ENCODE measurements at places on chromosomes 4 and X. TPM values are rescaled to one million over a fixed set of nuclear protein-coding genes. Genes with fewer than 3 reads are reported as not detected.
A peak's percentile ranks its signal among the peaks of the same experiment; 100 is the strongest.

C4orf50 gene
- polyA plus RNA-seq, result not detected

AFM gene
- 0.03 TPM for polyA plus RNA-seq

CFAP99 gene
- polyA plus RNA-seq, result not detected

PAGE3 gene
- not detected for polyA plus RNA-seq

CFI gene
- polyA plus RNA-seq, result not detected

BOD1L1 gene
- polyA plus RNA-seq, result 14.3 TPM

CYSLTR1 gene
- not detected for polyA plus RNA-seq

OPRPN gene
- polyA plus RNA-seq, result not detected

VCX3B gene
- polyA plus RNA-seq, result not detected

QRFPR gene
- polyA plus RNA-seq, result 0.26 TPM

HTATSF1 gene
- polyA plus RNA-seq, result 3.1 TPM

GRCh38 chr4:79155336-79155735, 170.5 kb downstream of the NAA11 start:
- no peak for DNase-seq
- no peaks in the 10 kb centered on the region for H3K4me1 ChIP-seq
- no peaks in the 10 kb centered on the region for H3K27me3 ChIP-seq
- no peak overlapping the region for H3K27ac ChIP-seq
- H3K36me3 ChIP-seq, result no peaks in the 10 kb centered on the region

- no peaks in the 10 kb centered on the region for H3K36me3 ChIP-seq
- H3K4me3 ChIP-seq, result no peak overlapping the region
- H3K4me1 ChIP-seq, result no peaks in the 10 kb centered on the region
- DNase-seq, result peak; percentile 4
- H3K27ac ChIP-seq, result no peak overlapping the region
These were observed 2068.9 kb downstream of the PCDH7 start for GRCh38 chr4:32789026-32789608.

DNA sequence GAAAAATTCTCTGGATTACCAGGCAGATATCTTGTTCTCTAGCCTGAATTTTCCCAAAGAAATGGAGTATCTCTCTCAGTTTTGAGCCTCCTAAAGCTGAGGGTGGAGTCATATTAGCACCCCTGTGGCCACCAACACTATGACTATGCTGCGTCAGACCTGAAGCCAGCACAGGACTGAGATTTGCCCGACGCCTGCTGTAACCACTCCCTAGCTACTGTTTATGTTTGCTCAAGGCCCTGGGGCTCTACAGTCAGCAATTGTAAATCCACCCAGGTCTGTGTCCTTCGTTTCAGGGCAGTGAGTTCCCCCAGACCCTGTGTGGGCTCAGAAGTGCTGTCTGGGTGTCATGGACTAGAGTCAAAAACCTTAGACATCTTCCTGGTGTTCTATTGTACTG, 61.4 kb downstream of the ZXDA start:
- H3K27ac ChIP-seq, result no peak overlapping the region
- no peak for DNase-seq
- no peaks in the 10 kb centered on the region for H3K4me1 ChIP-seq
- no peak overlapping the region for H3K4me3 ChIP-seq

GRCh38 chrX:68988865-68989264, 160.0 kb downstream of the EFNB1 start:
- no peak for DNase-seq
- no peak overlapping the region for H3K27ac ChIP-seq
- H3K4me1 ChIP-seq, result no peaks in the 10 kb centered on the region
- no peak overlapping the region for H3K4me3 ChIP-seq
- H3K36me3 ChIP-seq, result no peaks in the 10 kb centered on the region

- H3K4me1 ChIP-seq, result peaks cover 3% of the 10 kb centered on the region
- H3K27me3 ChIP-seq, result no peaks in the 10 kb centered on the region
- no peaks in the 10 kb centered on the region for H3K36me3 ChIP-seq
- DNase-seq, result no peak
- no peak overlapping the region for H3K4me3 ChIP-seq
These were observed 382.1 kb upstream of the CTSO start for GRCh38 chr4:156335721-156336120.

DNA sequence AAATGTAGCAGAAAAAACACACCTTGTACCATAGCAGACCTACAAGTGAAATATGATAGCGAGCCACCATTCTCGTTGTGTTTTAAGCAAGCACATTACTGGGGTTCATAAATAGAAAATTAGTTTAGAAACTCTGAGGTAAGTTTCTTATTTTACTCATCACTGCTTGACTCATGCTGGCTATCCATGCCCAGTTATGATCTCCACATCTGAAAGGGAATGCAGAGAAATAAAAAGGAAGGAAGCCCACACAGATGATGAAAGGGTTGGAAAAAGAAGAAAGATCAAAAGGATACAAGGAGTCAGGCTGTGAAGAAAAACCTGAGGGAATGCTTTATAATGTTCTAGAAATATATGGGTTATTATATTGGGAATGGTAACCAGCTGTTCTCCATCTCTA, 54.5 kb downstream of the CAMK2D start:
- no peak for DNase-seq
- no peaks in the 10 kb centered on the region for H3K27me3 ChIP-seq
- H3K27ac ChIP-seq, result no peak overlapping the region
- peaks cover 5% of the 10 kb centered on the region for H3K4me1 ChIP-seq
- H3K36me3 ChIP-seq, result no peaks in the 10 kb centered on the region

DNA sequence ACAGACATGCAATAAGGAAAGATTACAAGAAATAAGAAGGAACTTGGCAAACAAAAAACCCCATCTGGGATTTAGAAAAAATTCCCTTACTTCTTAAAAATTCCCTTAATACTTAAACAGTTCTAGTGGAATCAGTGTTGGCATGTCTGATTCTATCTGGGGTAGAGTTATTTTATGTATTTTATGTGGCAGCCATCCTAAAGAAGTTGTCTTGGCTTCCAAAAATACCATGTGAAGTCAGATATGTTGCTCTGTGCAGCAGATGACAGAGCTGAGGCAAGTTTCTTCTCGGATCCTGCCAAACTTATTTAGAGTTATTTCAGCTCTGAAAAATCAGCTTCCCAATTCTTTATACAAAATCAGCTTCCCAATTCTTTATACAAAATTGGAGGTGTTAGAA, 14.7 kb downstream of the YY2 start:
- H3K4me3 ChIP-seq, result no peak overlapping the region
- H3K27me3 ChIP-seq, result no peaks in the 10 kb centered on the region
- no peaks in the 10 kb centered on the region for H3K4me1 ChIP-seq
- H3K36me3 ChIP-seq, result no peaks in the 10 kb centered on the region
- no peak for DNase-seq

DNA sequence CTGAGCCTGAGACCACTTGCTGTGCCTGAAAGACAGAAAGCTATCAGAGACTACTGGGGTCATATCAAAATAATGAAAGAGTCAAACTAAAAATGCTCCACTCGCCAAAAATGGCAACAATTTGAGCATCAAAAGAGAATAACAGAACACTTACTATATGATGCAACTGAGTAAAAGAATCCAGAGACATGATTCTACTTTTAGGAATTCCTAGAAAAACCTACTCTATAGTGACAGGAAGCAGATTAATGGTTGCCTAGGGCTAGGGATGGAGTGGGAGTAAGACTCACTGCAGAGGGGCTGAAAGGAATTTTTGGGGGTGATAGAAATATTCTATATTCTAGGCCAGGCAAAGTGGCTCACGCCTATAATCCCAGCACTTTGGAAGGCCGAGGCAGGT, 29.4 kb upstream of the SLAIN2 start:
- DNase-seq, result no peak
- no peaks in the 10 kb centered on the region for H3K27me3 ChIP-seq
- H3K36me3 ChIP-seq, result no peaks in the 10 kb centered on the region
- no peak overlapping the region for H3K4me3 ChIP-seq

GRCh38 chr4:139643042-139643895, 22.4 kb upstream of the MGST2 start:
- H3K36me3 ChIP-seq, result no peaks in the 10 kb centered on the region
- no peak overlapping the region for H3K27ac ChIP-seq
- H3K4me1 ChIP-seq, result peaks cover 28% of the 10 kb centered on the region
- H3K4me3 ChIP-seq, result no peak overlapping the region
- no peak for DNase-seq

- H3K27me3 ChIP-seq, result no peaks in the 10 kb centered on the region
- H3K4me3 ChIP-seq, result peak overlapping the region; percentile 28
- no peak for DNase-seq
These were observed 3.2 kb downstream of the CXorf38 start for GRCh38 chrX:40644176-40644575.

GRCh38 chr4:180993244-180993836, 1249.9 kb upstream of the TENM3 start:
- H3K36me3 ChIP-seq, result no peaks in the 10 kb centered on the region
- H3K27me3 ChIP-seq, result no peaks in the 10 kb centered on the region
- no peaks in the 10 kb centered on the region for H3K4me1 ChIP-seq
- no peak for DNase-seq
- no peak overlapping the region for H3K27ac ChIP-seq

DNA sequence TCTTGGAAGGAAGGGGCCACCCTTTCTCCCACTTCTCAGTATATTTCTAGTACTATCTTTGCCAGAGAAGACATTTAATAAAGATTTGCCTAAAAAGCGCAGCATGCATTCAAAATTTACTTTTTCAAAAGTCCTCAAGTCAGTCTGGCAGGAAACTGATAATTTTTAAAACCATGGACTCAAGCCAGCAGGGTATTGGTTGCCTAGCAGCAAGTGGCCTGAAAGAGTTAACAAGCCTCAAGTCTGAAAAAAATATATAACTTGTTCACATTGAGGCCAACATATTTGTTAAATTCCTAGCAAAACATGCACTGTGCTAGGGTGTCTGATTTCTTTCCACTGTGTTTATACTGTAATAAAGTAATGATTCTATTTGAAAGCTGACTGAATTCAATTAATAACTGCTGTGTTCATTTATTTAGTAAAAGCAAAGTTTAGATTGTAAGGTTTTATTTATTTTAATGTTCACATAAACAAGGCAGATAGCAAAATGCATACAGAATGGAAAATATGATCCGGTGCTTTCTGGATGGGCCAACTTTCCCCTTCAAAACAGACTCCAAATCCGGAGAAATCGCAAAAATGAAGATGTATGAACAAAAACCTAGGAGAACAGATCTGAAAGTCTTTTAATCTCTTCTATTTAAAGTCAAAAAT, 218.5 kb upstream of the FGF13 start:
- H3K27me3 ChIP-seq, result no peaks in the 10 kb centered on the region
- H3K36me3 ChIP-seq, result no peaks in the 10 kb centered on the region
- no peak overlapping the region for H3K4me3 ChIP-seq

DNA sequence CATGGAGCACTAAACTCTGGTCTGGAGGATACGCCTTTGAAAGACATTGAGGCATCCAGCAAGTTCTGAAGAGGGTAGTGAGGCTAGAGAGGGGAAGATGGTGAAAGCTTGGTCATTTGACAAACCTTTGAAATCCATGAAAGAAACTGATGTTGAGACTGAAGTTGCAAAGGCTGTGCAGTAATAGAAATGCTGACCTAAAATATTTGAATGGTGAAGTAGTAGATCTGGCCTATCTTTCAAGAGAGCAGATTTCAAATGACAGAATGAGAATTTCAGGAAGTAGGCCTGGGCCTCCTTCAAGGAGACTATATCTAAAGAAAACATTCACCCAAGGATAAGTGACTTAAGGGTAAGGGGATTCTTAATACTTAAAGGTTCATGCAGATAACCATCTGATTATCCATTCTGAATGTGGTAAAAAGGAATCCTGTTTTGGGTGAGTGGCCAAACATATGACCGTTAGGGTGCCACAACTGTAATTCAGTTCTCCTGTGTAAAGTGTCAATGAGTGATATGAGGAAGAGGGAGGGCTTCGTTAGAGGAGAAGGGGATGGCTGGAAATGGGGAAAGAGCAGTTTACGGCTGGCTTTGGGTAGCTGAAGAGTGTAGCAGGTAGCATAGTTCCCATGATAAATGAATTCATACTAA, 62.2 kb downstream of the AMELX start:
- no peak overlapping the region for H3K4me3 ChIP-seq
- H3K36me3 ChIP-seq, result no peaks in the 10 kb centered on the region
- no peak overlapping the region for H3K27ac ChIP-seq
- H3K27me3 ChIP-seq, result no peaks in the 10 kb centered on the region
- no peaks in the 10 kb centered on the region for H3K4me1 ChIP-seq

GRCh38 chr4:188658958-188659522, 519.8 kb downstream of the TRIML1 start:
- H3K4me1 ChIP-seq, result no peaks in the 10 kb centered on the region
- no peak overlapping the region for H3K4me3 ChIP-seq
- no peak overlapping the region for H3K27ac ChIP-seq

DNA sequence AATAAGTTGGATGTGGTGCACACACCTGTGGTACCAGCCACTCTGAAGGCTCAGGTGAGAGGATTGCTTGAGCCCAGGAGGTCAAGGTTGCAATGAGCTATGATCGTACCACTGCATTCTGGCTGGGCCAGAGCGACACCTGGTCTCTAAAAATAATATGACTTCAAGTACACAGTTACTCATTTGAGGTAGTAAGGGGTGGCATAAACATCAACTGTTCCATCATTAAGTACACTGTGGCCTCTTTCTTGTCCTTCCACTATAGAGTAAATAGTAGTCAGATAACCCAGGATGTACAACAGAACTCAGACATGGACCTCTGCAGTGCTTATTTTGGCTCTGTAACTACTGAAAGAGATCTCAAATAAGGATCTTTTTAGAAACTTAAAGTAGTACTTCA, 10.6 kb downstream of the FAM9B start:
- DNase-seq, result no peak
- H3K36me3 ChIP-seq, result no peaks in the 10 kb centered on the region
- no peaks in the 10 kb centered on the region for H3K27me3 ChIP-seq
- no peak overlapping the region for H3K4me3 ChIP-seq
- no peaks in the 10 kb centered on the region for H3K4me1 ChIP-seq
- H3K27ac ChIP-seq, result no peak overlapping the region

GRCh38 chrX:115259238-115259875, 25.5 kb upstream of the LRCH2 start:
- H3K4me3 ChIP-seq, result no peak overlapping the region
- H3K27me3 ChIP-seq, result peaks cover 6% of the 10 kb centered on the region
- no peaks in the 10 kb centered on the region for H3K36me3 ChIP-seq
- DNase-seq, result no peak

DNA sequence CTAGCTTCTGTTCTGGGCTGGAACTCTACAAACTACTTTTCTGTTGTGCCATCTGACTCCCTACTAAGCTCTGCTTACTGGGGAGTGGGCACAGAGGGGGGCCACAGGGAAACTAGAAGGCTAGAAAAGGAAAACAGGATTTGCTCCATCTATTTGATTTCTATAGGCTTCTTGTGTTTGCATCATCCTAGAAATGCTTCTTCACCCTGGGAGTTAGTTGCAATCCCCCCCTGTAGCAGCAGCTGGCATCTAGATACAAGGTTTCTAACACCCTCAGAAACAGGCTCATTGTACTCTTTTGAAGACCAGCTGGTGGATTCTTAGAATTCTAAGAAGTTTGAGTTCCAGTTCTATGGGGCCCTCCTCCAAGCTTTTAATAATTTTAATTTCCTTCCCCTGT, 213.4 kb downstream of the TMA16 start:
- H3K4me1 ChIP-seq, result no peaks in the 10 kb centered on the region
- H3K27ac ChIP-seq, result no peak overlapping the region
- no peaks in the 10 kb centered on the region for H3K36me3 ChIP-seq
- DNase-seq, result no peak
- no peak overlapping the region for H3K4me3 ChIP-seq
- H3K27me3 ChIP-seq, result no peaks in the 10 kb centered on the region

DNA sequence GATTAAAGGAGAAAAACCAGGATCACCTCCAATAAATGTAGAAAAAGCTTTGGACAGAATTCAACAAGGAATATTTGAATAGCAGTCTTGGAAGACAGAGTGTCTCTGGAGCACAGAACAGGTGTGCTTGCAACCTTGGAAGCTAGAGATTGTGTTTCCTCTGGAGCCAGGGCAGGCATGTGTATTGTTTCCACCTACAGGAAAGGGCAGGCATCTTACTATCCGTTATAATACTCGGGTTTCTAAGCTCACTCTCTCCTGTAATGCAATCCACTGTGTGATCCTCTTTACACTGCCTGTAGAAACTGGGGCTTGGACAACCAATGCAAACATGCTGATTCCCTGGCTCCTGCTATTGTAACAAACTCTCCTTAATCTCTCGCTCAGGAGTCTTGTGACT, 14.4 kb downstream of the CCDC110 start:
- H3K27me3 ChIP-seq, result no peaks in the 10 kb centered on the region
- no peaks in the 10 kb centered on the region for H3K36me3 ChIP-seq
- DNase-seq, result no peak
- H3K4me1 ChIP-seq, result no peaks in the 10 kb centered on the region

Measured in keratinocyte (primary cell).